NCI-H748 treated with DMSO at 0.1 percent for 48 hours (cell line): ENCODE measurements at places on chromosomes 1 and 21.

DNA sequence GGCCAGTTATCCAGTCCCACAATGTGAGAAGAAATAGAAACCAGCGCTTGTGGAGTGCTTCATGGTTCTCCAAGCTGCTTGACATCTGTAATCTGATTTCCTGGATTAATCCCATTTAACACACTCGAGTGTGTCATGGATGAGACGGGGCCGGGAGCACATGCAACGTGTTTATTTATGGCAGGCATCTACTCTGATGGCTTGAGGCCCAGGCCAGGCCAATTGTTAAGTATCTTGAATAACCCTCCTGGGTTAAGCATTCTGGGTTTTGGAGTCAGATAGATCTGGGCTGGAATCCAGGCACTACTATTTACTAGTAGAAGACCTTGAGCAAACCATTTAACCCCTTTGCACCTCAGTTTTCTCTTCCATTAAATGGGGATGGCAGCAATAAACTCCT, 37.5 kb upstream of the LAPTM5 start:
- DNase-seq = no peak

GRCh38 chr1:77068013-77068412, 151.2 kb downstream of the PIGK start:
- no peak for DNase-seq

- no peak for DNase-seq
These were observed 51.9 kb downstream of the DISP3 start for GRCh38 chr1:11530731-11531311.

DNA sequence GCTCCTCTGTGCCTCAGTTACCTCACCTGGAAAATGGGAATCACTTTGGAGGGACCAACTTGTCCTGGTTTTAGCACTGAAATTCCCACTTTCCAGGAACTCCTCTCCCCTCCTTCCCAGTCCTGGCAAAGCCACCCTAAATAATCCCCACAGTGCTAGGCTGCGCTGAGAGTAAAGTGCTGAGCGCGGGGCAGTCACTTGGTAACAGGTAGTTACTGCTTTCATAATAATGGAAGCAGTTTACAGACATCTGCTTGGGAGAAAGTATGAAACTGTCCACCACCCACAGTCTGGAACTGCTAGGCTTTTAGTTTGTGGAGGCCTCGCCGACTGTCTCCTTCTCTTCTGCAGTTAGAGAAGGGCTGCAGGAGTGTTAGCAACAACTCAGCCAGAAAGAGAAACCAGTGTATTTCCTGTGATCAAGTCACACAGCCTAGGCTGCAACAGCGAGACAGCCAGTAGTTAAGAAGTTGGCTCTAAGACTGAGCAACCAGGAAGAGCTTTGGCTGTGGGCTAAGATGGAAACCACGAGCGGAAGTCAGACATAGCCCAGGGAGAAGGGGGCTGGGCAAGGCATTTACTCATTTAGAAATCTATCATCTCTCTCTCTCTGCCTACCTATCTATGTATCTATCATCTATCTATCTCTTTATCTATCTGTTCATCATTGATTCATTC, 30.8 kb upstream of the ABCG1 start:
- no peak for DNase-seq

GRCh38 chr1:183263886-183264602, 78.0 kb downstream of the LAMC2 start:
- no peak for DNase-seq

DNA sequence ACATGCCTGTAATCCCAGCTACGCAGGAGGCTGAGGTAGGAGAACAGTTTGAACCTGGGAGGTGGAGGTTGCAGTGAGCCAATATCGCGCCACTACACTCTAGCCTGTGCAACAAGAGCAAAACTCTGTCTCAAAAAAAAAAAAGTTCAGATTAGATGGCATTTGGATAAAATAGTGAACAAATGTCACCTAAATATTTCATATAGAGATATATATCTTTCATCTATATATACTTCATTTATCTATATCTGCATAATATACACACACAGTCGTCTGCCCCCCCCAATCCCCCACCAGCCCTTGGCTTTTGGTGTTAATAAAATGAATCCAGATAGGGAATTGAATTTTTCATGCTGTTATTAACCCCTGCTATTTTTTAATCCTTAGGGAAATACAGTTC, 5.0 kb downstream of the PPP1R15B start:
- no peak for DNase-seq

DNA sequence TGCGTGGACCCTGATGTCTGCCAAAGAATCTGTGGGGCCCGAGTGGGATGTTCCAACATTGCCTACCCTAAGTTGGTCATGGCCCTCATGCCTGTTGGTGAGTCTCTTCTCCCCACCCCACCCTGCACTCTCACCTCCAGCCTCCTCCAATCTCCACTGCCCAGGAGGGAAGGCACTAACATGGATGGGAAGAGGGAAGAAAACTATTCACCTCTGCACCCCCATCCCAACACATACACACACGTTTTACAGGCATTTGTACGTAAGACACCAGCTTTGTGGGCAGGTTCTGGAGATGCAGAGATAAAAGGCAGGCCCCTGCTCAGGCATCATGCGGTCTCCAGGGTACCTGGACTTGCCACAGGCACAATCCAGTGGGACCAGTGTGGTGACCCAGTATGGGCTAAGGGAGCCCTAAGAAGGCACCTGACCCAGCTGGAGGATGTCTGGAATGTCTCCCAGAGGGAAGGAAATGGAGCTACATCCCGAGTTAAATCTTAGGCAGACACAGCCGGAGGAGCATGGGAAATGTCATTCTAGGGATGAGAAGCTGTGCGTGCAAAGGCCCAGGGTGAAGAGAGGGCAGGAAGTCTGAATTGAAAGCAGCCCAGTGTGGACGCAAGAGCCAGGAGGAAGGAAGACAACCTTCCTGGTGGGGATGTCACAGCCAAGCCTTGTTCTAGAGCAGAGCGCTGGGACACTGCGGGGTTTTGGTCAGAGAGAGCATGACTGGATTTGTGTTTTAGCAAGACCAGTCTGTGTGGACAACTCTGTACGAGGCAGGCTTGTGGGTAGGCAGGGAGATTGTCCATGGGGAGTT, 11.4 kb downstream of the SLC5A9 start:
- no peak for DNase-seq
